ENCODE measurements at places on chromosomes 7 and 10. TPM values are rescaled to one million over a fixed set of nuclear protein-coding genes. Genes with fewer than 3 reads are reported as not detected.

RBP3 gene
- total RNA-seq = not detected

ADK gene
- total RNA-seq = 41.5 TPM

ANKRD7 gene
- 0.26 TPM for total RNA-seq

OR2AE1 gene
- not detected for total RNA-seq

RBM48 gene
- total RNA-seq = 6.9 TPM

SERPINE1 gene
- total RNA-seq = 20.6 TPM

AASS gene
- 12.4 TPM for total RNA-seq

CCDC136 gene
- total RNA-seq = 0.26 TPM

PBLD gene
- 0.53 TPM for total RNA-seq

PLAU gene
- total RNA-seq = 26.3 TPM

ODAD2 gene
- total RNA-seq = under 0.01 TPM

CCDC146 gene
- total RNA-seq = 2.1 TPM

GDF2 gene
- total RNA-seq = not detected

VTI1A gene
- 42.4 TPM for total RNA-seq

IFIT3 gene
- total RNA-seq = 0.26 TPM

SPDYE16 gene
- total RNA-seq = not detected

CHRM2 gene
- not detected for total RNA-seq

BLVRA gene
- total RNA-seq = 39.4 TPM

PGAM2 gene
- 0.53 TPM for total RNA-seq

C1QL3 gene
- total RNA-seq = not detected

FRMD4A gene
- total RNA-seq = 3.2 TPM

PIK3CG gene
- not detected for total RNA-seq

DNA sequence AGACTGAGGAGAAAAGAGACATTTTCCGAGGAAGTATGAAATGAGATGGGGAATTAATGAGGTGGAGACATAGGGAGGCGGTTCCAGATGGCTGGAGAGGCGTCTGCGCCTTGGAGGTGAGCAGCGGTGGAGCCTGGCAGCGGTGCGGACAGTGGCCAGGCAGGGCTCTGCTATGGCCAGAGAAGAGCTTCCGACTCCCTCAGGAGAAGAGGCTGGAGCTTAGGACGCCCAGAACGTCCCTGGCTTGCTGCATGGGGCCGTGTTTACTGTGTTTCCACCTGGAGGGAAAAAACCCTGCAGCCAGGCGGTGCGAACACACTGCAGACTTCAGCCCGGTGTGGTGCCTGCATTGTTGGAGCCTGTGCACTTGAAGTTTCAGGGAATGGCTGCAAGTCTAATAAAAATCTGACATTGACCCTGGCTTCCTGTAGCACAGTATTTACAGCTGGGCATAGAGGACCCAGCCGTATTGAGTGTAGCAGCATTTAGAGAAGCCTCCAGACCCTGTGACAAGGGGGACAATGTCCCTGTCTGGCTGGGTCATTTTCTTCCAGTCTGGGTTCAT, 447.1 kb upstream of the MKI67 start:
- DNase-seq = no peak

DNA sequence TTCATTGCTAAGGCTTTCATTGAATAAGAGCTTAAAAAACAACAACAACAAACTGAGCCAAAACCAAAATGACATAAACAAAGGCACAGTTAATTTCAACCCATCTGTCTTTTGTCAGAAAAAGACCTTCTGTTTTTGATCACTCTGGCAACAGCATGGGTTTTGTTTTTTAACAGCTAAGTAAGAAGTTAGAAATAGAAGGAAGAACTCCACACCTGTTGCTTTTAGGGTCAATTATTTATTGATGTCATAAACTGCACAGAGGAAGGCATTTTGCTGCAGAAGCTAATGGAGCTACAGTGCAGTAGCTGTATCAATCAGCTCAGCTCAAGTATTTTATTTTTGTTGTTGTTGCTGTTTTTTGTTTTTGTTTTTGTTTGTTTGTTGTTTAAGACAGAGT, 16.3 kb upstream of the GJD4 start:
- no peak for DNase-seq

DNA sequence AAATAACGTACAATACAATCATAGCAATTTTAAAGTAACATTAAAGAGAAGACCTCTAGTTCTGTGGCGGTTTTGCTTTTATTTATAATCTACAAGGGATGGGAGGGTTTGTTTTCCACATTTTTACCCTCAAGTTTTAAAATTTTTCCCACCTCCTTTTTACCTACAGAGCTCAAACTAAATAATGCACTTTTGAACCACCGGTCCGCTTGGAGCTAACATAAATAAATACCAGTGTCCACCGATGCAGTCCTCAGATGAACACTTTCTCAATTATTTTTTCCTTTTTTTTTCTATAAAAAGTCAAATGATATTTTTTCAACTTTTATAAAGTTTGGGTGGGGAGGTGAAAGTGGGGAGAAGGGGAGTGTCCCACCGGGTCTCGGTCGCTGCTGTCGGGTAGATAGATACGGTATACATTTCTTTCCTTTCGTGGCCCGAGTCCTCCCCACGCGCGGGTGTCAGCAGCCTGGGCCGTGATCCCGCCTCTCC, 3.3 kb downstream of the ZNF503 start:
- no peak for DNase-seq

DNA sequence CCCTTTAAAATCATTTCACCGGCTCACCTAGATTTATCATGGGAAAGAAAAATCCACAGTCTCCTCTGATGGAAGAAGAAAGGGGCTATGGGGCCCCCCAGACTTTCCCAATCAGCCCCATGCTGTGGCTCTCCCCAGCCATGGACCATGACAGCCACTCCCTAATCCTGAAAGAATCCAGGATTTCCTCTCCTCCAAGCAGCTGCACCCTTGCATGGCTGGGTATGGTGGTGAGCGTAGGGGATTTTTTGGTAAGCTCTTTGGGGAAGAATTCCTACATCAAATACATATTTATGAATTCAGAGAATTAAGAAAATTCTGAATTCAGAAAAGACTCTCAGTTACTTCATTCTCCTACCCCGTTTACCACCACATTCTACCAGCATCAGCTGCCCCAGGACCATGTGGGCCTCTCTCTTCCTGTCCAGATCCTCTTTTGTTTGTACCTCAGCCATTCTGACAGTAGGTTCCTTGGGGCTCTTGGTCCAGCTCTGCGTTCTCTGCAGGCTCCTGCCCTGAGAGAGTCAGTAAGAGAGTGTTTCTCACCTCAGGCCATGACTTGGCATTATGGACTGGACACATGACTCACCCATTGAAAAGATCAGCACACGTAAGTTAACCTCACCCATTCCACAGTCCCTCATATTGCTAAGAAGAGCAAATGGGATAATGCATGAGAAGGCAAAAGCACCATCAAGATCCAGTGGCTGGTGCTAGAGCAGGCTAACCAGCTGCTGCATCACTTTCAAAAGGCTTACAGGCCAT, 337.8 kb downstream of the ELMO1 start:
- no peak for DNase-seq

DNA sequence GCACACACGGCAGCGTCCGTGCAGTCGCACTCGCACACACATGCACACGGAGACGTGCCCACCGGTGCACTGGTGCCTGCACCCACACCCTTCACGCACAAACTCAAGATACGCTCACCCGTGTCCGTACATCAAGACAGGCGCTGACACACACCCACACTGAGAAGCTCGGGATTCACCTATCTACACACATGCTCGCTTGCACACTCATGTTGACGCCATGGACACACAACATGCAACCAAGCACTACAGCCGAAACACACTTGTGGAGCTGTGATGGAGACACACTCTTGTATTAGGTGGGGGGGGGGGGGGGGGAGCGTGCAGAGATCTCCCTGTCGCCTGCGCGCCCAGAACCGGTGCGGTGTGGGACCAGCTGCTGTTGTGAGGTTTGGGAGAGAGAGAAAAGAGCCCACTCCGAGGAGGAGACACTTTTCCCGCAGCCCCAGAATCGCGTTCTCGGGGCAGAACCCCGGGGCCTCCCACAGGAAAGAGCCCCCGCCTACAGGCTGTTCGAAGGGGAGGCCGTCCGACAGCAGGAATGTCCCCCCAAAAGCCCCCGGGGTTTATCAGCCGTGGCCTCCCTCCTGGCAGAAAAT, 605 bp upstream of the NFKB2 start:
- peak; percentile 58 for DNase-seq

DNA sequence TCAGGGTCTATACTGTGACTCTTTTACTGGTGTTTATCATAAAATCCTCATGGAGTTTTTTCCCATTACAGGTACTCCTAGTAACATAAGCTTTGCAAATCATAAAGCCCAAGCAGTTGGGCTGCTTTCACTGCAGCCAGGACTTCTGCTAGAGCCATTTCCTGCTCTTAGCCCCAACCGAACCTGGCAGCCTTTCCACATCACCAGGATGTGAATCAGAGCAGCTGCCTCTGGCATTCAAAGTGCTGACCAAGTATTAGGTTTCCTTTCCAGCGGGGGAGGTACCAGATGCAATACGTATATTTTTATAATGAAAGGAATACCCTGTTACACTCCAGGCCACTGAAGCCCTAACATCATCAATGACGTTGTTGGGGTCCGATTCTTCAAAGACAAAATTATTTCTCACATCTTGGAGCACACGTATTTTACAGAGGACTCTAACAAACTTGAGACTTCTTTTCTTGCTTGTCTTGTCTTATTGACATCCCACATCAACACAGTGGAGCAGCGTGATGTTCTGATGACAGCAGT, 3.6 kb upstream of the HTR5A start:
- DNase-seq = peak; percentile 65

GRCh38 chr7:76225379-76225778, 23.7 kb downstream of the SRRM3 start:
- peak; percentile 12 for DNase-seq

GRCh38 chr10:59847326-59847725, 59.0 kb downstream of the CCDC6 start:
- DNase-seq = no peak

GRCh38 chr7:116950889-116951351, 2.4 kb upstream of the ST7 start:
- no peak for DNase-seq

DNA sequence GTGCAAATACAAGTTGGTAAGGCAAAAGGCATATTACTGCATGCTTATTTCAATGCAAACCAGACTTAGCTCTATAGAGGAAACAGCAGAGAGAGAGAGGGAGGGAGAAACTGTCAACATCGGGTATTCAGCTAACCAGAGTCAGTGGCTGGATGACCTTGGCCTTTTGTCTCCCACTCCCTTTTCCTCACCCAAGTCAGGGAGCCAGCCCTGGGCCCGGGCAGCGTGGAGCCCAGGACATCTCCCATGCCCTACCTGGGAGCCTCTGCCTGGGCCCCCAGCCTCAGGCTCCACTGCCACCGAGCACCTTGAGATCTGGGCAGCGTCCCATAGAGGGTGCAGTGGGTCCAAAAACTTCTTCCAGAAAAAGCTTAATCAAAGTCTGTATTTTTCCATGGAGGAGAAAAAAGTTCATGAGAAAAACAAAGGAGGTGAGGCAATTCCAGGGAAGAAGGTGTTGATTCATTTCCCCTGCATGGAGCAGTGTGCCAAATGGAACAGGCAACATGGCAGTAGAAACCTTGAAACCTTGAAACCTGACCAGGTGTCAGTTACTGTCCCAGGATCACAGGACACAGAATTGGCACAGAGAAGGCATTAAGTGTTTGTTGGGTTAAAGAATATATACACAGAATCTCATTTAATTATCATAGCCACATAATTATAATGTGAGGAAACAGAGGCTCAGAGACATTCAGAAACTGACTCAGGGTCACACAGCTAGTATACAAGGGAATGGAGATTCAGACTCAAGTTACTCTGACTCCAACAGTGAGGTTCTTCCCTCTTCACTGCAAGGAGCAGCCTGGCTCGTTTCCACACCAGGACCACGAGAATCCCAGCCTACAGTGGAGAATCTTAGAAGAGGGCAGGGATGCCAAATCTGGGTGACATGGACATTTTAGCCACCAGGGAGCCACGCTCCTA, 5.8 kb upstream of the NCOA4 start:
- DNase-seq = peak; percentile 60

GRCh38 chr7:112500619-112501018, 19.8 kb downstream of the LSMEM1 start:
- no peak for DNase-seq

GRCh38 chr10:3173171-3173878, 743 bp upstream of the PITRM1 start:
- peak; percentile 89 for DNase-seq

GRCh38 chr10:129780198-129780597, 183.9 kb downstream of the EBF3 start:
- DNase-seq = no peak

GRCh38 chr7:148433521-148434180, 156.9 kb upstream of the C7orf33 start:
- DNase-seq = no peak

DNA sequence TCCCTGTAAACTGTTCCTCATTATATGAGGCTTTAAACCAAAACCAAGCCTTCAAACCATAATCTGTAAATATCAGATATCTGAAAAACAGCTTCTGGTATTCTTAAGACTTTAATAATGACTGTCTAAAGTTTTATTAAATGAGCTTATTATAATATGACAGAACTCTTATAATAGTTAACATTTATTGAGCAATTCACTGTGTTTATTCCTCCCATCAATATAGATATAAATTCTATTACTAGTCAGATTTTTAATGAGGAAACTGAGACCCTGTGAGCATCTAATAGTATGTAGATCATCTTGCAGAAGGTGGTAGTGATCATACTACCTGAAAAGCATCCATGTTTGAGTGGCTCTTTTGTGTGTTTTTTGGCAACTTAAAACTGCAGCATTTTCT, 45.1 kb downstream of the KIF11 start:
- DNase-seq = no peak

GRCh38 chr7:80640846-80641245, 2.4 kb downstream of the CD36 start:
- DNase-seq = peak; percentile 72

DNA sequence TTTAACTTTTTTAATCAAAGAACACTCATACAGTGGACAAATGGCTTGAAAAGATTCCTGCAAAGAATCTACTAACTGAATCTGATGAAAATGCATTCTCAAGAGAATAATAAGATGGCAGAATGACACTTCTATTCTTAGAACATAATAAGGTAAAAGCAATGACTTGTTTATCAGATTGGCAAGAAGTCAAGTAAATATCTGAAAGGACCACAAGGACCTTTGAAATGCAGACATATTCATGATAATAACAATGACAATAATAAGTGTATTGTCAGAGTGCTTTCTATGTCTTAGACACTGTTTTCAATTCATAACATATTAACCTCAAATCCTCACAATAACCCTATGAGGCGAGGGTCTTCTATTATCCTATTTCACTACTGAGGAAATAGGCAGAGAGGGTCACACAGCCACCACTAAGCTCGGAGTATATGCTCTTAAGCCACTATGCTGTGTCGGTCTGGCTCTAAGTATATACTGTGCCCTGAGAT, 10.6 kb downstream of the HACD1 start:
- no peak for DNase-seq

DNA sequence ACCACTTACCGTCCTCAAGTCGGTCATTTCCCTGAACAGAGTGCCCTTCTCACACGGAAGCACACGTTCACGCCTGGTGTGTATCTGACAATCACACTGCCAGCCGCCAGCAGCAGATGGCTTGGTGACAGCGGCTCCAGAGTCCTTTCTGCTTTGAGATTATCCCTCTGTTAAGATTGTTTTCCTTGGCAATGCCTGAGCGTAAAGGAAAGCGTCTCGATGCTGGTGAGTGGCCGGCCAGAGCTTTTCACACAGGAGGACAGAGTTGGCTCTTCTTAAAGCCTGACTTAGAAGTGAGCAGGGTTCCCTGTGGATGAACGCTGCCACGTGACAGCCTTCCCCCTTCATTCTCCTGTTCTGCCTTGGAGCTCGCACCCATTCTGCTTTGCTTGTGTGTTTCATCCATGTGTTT, 22.1 kb upstream of the PRKAR1B start:
- no peak for DNase-seq

Measured in bronchial epithelial cell (primary cell).